ENCODE measurements at places on chromosomes 7 and 10. TPM values are rescaled to one million over a fixed set of nuclear protein-coding genes. Genes with fewer than 3 reads are reported as not detected.
A peak's percentile ranks its signal among the peaks of the same experiment; 100 is the strongest.

SYT15 gene
- 0.51 TPM for total RNA-seq

FAM25G gene
- total RNA-seq, result not detected

GPR26 gene
- not detected for total RNA-seq

LOXL4 gene
- total RNA-seq, result not detected

TSPAN15 gene
- 3.1 TPM for total RNA-seq

NUTM2E gene
- not detected for total RNA-seq

- no peak overlapping the region for H3K4me3 ChIP-seq
- H3K36me3 ChIP-seq, result no peaks in the 10 kb centered on the region
- DNase-seq, result no peak
- peaks cover 4% of the 10 kb centered on the region for H3K27me3 ChIP-seq
- H3K27ac ChIP-seq, result no peak overlapping the region
Observed at GRCh38 chr7:104096683-104097082, 107.2 kb upstream of the RELN start.

GRCh38 chr10:103188853-103189252, 4.2 kb downstream of the NT5C2 start:
- H3K36me3 ChIP-seq, result peaks cover 10% of the 10 kb centered on the region
- no peak for DNase-seq
- no peak overlapping the region for H3K4me3 ChIP-seq
- no peaks in the 10 kb centered on the region for H3K27me3 ChIP-seq
- no peak overlapping the region for H3K27ac ChIP-seq

DNA sequence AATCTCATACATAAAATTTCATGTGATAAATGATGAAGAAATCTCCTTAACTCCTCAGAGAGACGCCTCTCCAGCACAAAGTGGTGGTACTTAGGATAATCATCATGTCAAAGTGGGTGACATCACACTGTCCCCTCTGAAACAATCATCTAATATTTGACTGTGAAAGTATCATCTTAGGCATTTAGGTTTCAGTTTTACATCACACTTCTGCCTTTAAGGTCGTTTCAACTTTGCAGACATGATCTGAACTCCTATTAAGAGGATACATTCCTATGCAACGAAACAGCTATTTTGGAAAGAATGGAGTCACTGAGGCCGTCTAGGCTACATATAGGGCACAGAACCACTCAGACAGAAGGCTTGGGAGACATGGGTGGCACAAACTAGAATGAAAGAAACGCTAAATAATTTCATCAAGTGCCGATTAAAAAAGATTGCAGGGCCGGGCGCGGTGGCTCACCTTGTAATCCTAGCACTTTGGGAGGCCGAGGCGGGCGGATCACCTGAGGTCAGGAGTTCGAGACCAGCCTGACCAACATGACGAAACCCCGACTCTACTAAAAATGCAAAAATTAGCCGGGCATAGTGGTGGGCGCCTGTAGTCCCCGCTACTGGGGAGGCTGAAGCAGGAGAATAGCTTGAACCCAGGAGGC, 2.0 kb downstream of the VOPP1 start:
- peak overlapping the region; percentile 89 for H3K4me3 ChIP-seq
- DNase-seq, result no peak
- H3K27me3 ChIP-seq, result no peaks in the 10 kb centered on the region

- no peak overlapping the region for H3K27ac ChIP-seq
- H3K27me3 ChIP-seq, result no peaks in the 10 kb centered on the region
- H3K4me3 ChIP-seq, result no peak overlapping the region
- H3K4me1 ChIP-seq, result no peaks in the 10 kb centered on the region
- no peak for DNase-seq
Observed at GRCh38 chr10:124150189-124150806, 56.9 kb upstream of the CHST15 start.

DNA sequence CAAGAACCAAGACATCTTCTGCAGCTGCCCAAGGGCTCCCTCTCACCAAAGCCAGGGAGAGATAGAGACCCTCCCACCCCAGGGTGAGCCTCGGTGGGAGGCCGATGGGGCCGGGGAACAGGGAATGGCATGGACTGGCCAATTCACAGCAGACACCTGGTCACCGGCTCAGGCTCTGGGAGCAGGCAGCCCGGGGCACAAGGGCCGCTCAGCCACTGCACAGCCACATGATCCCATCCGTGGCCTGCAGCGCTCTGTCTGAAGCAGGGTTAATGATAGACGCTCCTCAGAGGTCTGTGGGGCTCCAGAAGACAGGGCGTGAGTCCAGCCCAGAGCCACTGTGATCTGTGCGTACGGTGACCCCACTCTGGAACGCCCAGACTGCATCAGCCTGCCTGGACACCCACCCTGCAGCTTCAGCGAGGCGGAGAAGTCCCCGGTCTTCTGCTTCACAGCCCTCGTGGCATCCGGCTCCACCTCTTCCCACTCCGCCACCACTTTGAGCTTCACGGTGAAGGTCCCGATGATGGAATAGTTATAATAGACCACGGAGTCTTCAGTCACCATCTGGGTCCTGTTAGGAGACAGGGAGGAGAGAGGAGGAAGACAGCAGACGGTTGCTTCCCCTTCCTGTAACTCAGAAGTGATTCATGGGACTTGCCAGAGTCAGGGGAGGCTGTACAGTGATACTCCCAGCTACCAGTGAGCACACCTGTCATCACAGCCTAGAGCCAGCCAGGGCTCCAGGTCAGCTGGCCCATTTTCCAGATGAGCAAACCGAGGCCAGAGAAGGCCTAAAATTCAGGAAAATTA, 14.0 kb downstream of the TMEM130 start:
- H3K4me3 ChIP-seq, result no peak overlapping the region
- no peaks in the 10 kb centered on the region for H3K36me3 ChIP-seq
- H3K27me3 ChIP-seq, result peaks cover 13% of the 10 kb centered on the region
- H3K4me1 ChIP-seq, result no peaks in the 10 kb centered on the region
- H3K27ac ChIP-seq, result no peak overlapping the region
- DNase-seq, result no peak

- H3K27ac ChIP-seq, result no peak overlapping the region
- H3K4me3 ChIP-seq, result no peak overlapping the region
- peaks cover 7% of the 10 kb centered on the region for H3K27me3 ChIP-seq
- no peaks in the 10 kb centered on the region for H3K36me3 ChIP-seq
- DNase-seq, result no peak
- peaks cover 67% of the 10 kb centered on the region for H3K4me1 ChIP-seq
Observed at GRCh38 chr7:117011419-117012260, 58.3 kb downstream of the ST7 start.

DNA sequence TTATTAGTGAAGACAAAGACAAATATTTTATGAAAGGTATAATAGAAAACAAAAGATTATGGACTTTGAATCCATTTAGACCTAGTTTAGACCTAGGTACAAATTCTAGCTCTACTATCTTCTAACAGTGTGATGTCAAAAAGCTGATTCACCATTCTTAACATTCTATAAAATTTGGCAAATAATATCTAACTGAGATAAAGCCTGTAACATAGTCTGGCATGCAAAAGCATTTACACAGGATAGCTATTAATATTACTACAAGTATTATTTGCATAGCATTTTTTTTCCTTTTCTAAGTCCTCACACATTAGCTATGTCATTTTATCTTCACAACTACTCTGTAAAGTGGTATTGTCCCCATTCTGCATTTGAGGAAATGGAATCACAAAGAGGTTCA, 179.6 kb upstream of the LRRTM3 start:
- H3K4me3 ChIP-seq, result no peak overlapping the region
- no peak for DNase-seq
- no peaks in the 10 kb centered on the region for H3K4me1 ChIP-seq
- H3K27ac ChIP-seq, result no peak overlapping the region
- no peaks in the 10 kb centered on the region for H3K36me3 ChIP-seq

- H3K27me3 ChIP-seq, result no peaks in the 10 kb centered on the region
- peaks cover 4% of the 10 kb centered on the region for H3K36me3 ChIP-seq
- no peak for DNase-seq
Observed at GRCh38 chr7:98212532-98213041, 1.3 kb downstream of the BHLHA15 start.

- no peaks in the 10 kb centered on the region for H3K36me3 ChIP-seq
- H3K27ac ChIP-seq, result no peak overlapping the region
- H3K4me3 ChIP-seq, result no peak overlapping the region
- peaks cover 7% of the 10 kb centered on the region for H3K27me3 ChIP-seq
Observed at GRCh38 chr10:60757420-60757895, 20.8 kb upstream of the CDK1 start.

DNA sequence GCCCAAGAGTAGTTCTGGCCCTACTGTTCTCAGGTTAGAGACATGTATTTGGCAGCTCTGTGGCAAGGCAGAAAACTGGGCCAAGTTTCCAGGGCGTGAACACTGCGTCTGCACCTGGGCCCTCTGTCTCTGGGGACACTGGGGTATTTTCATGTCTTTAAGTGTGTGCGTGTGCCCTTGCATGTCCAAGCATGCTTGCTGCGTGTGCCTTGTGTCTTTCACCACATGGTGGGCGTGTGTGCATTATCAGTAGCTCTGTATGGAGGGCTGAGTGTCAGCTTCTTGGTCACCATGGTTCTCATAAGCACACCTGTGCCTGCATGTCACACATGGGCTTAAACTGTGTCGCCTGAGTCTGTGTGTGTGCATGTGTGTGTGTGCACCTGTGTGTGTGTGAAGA, 69.3 kb downstream of the HIPK2 start:
- H3K36me3 ChIP-seq, result peaks cover 4% of the 10 kb centered on the region
- no peak overlapping the region for H3K4me3 ChIP-seq
- no peaks in the 10 kb centered on the region for H3K27me3 ChIP-seq
- no peaks in the 10 kb centered on the region for H3K4me1 ChIP-seq
- no peak overlapping the region for H3K27ac ChIP-seq
- no peak for DNase-seq

Measured in activated CD4-positive, alpha-beta memory T cell treated with anti-CD3 and anti-CD28 coated beads for 36 hours (primary cell).